NCI-H1092 (cell line): ENCODE measurements at places on chromosomes 12 and 14.

DNA sequence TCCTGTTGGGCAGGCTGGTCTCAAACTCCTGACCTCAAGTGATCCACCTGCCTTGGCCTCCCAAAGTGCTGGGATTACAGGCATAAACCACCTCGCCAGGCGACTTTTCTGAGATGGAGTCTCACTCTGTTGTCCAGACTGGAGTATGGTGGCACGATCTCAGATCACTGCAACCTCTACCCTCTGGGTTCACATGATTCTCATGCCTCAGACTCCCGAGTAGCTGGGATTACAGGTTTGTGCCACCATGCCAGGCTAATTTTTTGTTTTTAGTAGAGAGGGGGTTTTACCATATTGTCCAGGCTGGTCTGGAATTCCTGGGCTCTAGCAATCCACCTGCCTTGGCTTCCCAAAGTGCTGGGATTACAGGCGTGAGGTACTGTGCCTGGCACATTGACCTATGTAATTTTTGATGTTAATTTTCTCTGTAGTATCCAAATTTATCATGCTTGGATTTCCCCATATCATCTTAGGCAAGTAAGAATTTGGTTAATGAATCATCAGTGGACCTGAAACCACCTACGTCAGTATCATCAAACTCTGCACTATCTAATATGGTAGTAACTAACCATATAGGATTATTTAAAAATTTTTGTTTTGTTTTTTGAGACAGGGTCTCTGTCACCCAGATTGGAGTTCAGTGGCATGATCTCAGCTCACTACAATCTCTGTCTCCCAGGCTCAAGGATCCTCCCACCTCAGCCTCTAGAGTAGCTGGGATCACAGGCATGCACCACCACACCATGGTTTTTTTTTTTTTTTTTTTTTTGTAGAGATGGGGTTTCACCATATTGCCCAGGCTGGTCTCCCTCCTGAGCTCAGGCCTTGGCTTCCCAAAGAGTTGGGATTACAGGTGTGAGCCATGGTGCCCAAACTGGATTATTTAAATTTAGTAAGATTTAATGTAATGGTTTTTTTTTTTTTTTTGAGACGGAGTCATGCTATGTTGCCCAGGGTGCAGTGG lies 11.9 kb upstream of the ATP5F1B start:
- no peak for DNase-seq

- DNase-seq, result no peak
These were observed 41.3 kb upstream of the ARID2 start for GRCh38 chr12:45688183-45688582.

GRCh38 chr12:14716848-14717444 lies 20.5 kb upstream of the GUCY2C start:
- DNase-seq, result no peak

DNA sequence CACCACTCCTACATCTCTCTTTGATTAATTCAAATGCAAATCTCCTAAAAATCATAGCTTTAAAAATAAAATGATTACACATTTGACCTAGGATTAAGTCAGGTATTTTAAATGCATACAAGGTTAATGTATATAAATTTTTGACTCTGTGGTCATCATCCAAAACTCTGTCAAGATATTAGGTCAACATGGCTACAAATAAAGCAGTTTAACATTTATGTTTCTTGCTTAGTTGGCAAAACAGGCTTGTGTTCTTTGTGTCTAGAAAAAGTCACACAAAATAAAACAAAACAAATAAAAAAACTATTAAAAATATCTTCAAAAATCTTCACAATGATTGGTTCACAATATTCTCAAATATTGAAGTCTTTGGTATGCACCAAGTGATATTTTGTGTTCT lies 473.2 kb downstream of the LRFN5 start:
- no peak for DNase-seq

GRCh38 chr12:2693980-2694610 lies 100.7 kb upstream of the FKBP4 start:
- DNase-seq, result no peak

- DNase-seq, result no peak
These were observed 56.5 kb downstream of the HSPB8 start for GRCh38 chr12:119235197-119235751.

DNA sequence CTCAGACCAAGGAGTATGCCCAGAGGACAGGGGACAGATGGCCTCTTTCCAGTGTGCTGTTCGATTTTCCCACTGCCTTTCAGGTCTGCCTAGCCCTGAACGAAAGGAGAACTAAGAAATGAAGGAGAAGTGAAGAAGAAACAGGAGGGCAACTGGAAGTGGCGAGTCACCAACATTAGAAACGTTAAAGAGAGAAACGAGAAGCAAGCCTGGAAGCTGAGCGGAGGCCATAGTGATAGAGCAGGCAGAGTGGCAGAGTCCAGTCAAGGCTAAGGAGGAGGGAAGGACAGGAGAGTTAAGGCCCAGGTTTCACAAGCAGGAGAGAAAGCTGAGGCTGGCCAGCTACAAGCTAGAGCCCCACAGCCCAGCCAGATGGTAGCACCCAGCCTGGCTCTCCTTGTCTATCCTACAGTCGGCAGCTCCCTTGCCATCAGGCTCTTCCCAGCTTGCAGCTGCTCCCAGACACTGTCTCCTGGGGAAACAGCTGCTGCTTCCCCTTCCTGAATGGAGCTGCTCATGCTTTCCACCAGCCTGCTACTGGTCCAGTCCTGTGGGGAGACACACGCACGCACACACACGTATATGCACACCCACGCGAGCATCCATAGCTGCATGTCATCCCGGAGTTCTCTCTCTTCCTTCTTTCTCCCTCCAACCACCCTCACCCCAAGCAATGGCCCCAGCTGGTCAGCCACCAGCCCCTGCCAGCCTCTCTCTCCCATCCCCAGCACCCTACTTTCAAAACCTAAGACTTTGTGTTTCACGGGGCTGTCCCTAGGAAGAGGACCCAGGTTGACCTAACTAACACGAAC lies 139.7 kb upstream of the CCND2 start:
- DNase-seq, result no peak

DNA sequence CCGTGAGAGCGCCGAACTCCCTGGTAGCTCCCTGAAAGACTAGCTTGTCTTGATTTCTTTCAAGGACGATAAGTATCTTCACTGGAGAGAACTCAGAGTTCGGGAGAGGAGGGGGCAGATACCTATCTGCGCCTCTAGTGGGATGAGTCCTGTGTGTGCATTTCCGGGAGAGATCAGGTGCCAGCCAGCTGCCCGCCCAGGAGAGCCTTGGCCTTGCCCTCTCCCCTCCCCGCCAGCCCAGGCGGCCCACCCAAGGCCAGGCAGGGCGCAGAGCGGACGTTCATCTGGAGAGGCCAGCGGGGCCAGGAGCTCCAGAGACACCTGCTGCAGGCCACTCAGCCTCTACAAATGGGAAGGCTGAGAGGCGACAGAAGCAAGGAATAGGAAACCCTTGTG lies 1.0 kb downstream of the CD9 start:
- DNase-seq, result no peak

DNA sequence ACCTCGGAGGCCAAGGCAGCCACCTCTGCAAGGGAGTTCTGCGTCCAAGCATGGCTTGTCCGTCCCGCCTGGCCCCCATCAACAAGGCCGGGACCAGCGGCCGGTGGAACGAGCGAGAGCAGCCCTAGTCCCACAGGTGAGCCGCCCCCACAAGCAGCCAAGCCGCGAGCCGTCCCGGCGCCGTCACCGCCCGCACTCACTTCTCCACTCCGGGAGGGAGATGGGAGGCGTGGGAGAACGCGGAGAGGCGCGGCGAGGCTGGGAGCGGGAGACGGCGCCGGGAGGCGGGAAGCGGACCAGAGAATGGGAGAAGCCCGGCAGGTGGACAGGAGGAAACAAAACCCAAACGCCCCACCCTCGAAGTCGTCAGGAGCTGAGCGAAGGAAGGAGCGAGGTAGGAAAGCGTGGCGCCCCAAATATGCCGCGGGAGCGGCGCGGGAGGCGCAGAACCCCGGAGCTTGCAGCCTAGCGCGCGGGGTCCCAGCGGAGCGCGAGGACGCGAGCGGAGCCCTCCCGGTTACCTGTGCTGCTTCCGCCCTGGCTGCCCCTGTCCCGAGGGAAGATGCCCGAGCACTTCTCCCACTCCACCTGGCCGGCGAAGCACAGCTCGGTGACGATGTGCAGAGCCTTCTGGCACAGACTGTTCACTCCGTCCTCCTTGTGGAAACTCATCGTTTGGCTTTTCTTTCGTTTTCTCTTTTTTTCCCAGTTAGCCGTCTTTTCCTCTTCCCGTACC lies 600 bp downstream of the SYT10 start:
- peak; percentile 5 for DNase-seq

- DNase-seq, result no peak
These were observed 691 bp downstream of the ZFYVE26 start for GRCh38 chr14:67815573-67816225.

DNA sequence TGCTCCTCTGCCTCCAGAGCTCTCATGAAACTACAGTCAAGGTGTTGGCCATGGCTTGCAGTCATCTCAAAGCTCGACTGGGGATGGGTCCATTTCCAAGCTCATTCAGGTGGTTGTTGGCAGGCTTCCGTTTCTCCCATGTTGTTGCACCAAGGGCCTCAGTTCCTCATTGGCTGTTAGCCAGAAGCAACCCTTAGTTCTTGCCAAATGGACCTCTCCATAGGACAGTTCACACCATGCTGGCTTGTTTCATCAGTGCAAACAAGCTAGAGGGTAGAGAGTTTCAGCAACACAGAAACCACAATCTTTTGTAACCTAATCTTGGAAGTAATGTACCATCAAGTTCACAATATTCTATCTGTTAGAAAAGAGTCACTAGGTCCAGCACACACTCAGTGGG lies 22.7 kb upstream of the PPM1A start:
- DNase-seq, result no peak

DNA sequence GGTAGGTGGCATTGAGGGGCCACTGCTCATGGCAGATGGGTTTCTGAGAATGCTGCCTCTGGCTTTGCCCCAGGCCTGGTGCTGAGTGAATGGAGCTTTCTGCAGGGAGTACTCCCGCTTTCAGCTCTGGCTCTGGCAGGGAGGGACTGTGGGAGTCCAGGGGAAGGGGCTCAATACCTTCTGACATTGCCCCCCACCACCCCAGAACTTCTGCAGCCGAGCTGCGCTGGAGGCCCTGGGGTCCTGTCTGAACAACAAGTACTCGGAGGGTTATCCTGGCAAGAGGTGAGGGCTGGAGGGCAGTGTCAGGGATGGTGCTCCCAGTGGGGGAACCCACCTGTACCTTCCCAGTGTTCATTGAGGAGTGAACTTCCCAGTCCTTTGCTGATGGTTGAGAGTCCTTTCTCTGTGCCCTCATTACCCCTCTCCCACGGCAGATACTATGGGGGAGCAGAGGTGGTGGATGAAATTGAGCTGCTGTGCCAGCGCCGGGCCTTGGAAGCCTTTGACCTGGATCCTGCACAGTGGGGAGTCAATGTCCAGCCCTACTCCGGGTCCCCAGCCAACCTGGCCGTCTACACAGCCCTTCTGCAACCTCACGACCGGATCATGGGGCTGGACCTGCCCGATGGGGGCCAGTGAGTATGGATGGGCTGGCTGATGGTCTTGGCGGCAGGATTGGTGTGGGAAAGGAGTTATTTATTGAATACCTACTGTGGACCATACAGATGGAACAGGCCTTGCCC lies 1.9 kb downstream of the SHMT2 start:
- DNase-seq, result no peak

- no peak for DNase-seq
These were observed 184.8 kb downstream of the PIK3C2G start for GRCh38 chr12:18446061-18446644.

DNA sequence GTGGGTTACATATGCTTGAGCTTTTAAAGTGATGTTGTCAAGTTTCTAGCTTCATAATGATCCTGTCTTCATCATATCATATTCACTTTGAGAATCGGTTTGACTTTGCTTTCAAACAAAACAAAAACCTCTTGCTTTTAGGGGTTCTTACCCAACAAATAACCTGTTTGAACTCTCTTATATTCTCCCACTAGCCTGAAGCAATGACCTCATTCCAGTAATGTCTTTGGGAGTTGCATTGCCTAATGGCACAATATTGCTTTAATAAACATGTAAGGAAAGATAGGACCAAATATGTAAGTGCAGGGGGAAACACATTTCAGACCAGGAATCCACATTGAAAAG lies 27.7 kb downstream of the WBP11 start:
- no peak for DNase-seq

DNA sequence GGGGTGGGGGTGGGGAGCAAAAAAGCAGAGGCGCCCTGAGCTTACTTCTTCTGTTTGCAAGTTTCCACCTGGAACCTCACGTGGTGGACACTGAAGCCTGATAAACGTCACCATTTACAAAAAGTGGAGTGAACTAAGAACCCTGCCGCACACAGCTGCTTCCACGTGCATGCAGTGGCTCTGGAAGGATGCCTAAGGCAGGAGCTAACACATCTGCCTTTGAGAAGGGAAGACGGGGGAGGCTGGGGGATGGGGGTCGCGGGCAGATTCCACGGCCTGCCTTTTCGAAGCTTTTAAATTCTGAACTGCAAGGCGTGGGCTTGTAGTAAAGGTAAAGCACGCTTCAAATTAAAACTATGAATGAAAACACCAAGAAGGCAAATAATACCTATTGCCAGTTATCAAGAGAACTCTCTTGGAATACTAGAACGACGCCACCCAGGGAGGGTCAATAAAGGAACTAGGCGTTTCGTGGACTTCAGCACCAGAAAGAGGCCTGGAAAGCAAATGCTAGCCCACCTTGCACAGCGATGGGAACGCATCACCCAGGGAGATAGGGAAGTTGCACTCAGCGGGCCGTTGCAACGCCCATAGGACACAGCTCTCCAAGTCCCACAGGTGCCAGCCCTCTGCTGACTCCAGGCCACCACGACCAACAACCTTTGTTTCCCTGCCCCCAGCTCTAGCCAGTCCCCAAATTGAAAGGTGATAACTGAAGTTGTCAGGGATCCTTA lies 61.8 kb downstream of the TESC start:
- DNase-seq, result no peak

DNA sequence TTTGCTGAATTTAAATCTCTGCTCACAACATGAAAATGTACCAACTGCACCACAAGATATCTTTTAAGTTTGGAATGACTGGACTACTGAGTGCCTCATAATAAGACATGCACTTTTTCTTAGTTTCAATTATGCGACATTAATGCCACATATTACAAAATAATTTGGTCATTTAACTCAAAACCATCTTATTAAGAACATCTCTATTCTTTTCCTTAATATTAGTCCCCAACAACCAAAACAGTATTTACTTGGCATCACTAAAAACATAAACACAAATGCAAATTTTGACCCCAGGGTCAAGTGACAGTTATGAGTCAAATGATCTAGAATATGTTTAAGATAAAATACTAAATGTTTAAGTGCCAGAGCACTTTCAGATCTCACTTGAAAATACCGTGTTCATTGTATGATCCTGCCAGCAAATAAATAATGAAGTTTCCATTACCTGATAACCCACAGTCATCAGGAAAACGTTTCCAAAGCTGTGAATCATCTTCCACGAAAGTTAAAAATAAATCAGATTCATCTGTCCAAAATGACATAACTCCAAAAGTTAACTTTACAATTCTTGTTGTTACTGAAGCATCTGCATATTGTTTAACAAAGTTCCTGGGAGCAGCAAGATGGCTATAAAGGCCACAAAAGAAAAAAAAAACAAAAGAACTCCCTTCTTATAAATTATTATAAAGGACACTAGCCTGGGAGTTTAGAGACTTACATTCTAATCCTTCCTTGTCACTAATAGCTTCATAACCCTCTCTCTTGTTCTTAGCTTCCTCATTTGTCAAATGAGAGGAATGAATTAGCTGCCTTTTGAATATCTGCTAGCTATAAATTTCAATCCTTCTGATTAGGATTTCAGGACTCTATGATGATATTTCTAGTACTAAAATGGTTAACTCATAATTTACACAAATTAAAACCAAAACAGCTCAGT lies 30.5 kb upstream of the AP4S1 start:
- no peak for DNase-seq

- DNase-seq, result no peak
These were observed 48.8 kb downstream of the NINJ2 start for GRCh38 chr12:614411-614970.
